ENCODE measurements at places on chromosomes 12 and 14.
A peak's percentile ranks its signal among the peaks of the same experiment; 100 is the strongest.

DNA sequence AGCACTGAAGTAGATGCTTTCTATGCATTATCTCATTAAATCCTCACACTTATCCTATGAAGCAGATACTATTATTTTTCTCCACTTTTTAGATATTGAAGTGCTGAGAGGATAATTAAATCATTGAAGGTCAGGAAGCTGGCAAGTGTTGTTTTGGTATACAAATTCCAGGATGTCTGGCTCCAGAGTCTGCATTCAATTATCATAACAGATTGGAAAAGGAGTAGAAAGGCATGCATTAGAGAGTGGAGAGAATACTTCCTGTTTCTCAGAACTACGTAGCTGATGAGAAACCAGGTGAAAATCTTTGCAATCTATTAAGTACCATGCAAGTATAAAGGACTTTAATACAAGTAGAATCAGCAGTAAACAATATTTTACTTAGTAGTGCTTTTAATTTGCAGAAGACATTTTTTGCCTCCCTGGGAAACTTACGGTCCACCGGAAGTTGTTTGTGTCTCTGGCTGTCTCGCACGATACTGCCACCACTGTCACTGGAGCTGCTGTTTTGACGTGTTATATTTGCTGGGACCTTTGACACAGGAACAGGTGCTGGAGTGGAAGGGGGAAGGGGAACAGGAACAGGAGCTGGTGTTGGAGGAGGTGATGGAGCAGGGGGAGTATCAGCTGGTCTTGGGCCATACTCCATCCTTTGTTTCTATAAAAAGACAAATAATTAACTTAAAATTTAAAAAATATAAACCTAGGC lies 158.0 kb downstream of the EPS8 start:
- DNase-seq: no peak

GRCh38 chr12:31026202-31026601 lies 47.5 kb upstream of the DDX11 start:
- DNase-seq: no peak

GRCh38 chr14:45253754-45254310 lies 830 bp upstream of the MIS18BP1 start:
- DNase-seq: no peak

GRCh38 chr14:106318700-106319099 lies 792.3 kb downstream of the TMEM121 start:
- DNase-seq: peak; percentile 61

- DNase-seq: peak; percentile 88
Measured at GRCh38 chr14:93033983-93034670, 81.6 kb downstream of the ITPK1 start.

- no peak for DNase-seq
Measured at GRCh38 chr14:92635896-92636295, 112.5 kb downstream of the LGMN start.

- no peak for DNase-seq
Measured at GRCh38 chr12:101746661-101747060, 7.4 kb upstream of the SYCP3 start.

DNA sequence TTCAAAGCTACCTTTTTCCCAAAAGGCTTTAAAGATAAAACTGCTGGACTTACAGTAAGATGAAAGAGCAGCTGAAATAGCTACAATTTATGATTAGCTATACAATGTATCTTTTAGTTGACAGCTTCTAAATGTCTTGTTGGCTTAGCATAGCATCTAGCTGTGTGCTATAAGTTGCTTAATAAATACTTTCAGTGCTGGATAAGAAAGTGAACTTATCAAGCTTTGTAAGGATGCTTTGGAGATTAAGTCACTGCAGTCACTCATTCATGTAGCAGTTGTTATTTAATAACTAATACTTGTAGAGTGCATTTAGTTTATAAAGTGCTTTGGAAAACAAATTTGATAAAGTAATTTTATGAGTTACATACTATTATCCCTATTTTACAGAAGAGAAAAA lies 14.6 kb downstream of the CFAP54 start:
- DNase-seq: no peak

DNA sequence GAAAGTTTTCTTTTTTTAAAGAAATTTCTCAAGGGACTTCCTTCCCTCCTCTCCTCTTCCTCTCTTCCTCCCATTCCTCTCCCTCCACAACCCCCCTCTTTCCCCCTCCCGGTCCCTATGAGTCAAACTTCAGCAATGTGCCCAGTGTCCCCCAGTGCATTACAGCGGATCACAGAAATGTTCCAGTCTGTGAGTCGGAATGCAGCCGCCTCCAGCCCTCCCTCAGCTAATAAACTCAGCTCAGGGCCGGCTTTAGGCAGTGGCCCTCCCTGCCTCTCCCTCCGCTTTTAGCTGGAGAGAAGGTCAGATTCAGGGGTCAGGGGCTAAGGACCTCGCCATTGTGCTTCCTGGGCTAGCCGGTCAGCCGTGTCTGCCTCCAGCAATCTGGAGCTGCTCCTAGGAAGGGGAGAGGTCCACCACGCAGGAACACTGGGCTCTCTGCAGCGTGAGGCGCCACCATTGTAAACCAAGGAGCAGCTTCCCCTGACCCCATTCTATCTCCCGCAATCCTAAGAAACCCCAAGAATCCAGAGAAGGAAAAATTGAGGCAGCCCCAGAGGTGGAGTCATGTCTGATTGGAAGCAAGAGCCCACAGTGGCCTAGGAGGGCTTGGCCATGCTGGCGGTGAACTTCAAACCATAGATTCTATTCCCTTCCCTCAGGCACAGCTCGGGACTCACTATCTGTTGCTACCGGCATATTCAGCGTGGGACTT lies 1.1 kb upstream of the HDAC7 start:
- no peak for DNase-seq

- DNase-seq: no peak
Measured at GRCh38 chr14:105204931-105205672, 24.0 kb upstream of the NUDT14 start.

GRCh38 chr14:22484632-22485031 lies 104.4 kb downstream of the DAD1 start:
- no peak for DNase-seq

DNA sequence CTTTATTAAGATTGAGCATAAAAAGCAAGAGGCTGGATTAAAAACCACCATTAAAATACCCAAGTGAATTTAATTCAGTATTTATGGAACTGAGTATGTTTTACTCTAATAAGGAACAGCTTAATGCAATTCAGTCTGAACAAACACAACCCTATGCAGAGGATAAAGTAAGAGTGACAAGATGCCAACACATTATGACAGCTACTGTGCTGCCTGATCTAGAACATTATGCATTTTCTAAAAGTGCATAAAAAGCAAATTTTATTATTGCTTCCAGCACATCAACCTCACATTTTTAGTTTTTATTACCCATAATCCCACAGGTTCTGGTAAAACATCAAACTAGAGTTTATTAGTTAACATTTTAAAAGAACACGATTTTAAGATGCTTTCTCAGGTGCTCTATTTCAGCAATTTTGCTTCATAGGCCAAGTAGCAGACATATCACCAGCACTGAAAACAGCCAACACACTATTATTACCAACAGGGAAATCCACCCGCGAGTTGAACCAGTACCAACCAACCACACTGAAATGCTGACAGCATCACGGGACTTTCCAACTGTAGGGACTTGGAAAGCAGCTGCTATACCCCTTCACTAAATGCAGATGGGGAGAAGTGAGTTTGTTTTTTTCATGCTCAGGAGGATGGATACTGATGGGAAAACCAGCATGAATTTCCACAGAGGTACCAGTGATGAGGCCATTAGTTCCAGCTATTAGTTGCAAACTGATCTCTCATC lies 372.1 kb downstream of the KCNH5 start:
- no peak for DNase-seq

DNA sequence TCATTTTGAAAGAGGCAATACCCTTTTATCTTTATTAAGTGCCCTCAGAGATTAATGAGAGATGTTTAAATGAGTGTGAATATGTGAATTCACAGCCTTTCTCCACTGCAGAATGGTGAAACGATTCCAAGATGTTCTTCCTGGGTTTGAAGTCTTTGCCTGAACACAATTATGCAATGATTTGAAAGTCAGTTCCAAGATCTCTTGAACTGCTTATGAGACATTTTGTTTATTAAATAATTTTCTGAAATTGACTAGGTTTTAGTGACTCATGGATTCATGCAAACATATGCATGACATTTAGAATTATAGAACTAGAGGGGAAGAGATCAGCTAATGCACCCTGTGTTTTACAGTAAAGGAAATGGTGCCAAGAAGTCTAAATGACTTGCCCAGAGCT lies 118.1 kb upstream of the SLC38A2 start:
- DNase-seq: no peak
